Activated T-cell treated with anti-CD3 and anti-CD28 coated beads, Interleukin-2, amount 50 U/mL, for 4 hours (primary cell): ENCODE measurements at places on chromosomes 11 and 22.

DNA sequence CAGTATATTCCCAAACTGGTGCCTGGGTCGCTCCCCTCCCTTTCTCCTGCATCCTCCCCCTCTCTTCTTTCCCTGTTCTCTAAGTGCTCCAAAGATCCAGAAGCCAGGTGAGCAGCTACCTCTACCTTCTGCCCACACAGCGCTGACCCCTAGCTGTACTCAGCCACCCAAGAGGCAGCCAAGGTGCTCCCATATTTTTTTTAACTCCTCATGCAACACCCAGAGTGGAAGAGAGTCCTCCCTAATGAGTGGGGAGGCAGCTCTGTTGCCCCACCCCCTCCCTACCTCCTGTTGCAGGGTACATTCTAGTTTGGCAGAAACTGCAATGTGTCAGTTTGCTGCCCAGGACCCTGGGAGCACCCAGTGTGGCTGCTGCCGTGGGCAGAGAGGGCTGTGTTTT is 40.2 kb downstream of the RPL27A start:
- no peak for DNase-seq

- no peak for DNase-seq
Observed at GRCh38 chr11:103325686-103326069, 216.5 kb downstream of the DYNC2H1 start.

GRCh38 chr22:18113680-18114394 is 3.2 kb downstream of the TUBA8 start:
- no peak for DNase-seq

DNA sequence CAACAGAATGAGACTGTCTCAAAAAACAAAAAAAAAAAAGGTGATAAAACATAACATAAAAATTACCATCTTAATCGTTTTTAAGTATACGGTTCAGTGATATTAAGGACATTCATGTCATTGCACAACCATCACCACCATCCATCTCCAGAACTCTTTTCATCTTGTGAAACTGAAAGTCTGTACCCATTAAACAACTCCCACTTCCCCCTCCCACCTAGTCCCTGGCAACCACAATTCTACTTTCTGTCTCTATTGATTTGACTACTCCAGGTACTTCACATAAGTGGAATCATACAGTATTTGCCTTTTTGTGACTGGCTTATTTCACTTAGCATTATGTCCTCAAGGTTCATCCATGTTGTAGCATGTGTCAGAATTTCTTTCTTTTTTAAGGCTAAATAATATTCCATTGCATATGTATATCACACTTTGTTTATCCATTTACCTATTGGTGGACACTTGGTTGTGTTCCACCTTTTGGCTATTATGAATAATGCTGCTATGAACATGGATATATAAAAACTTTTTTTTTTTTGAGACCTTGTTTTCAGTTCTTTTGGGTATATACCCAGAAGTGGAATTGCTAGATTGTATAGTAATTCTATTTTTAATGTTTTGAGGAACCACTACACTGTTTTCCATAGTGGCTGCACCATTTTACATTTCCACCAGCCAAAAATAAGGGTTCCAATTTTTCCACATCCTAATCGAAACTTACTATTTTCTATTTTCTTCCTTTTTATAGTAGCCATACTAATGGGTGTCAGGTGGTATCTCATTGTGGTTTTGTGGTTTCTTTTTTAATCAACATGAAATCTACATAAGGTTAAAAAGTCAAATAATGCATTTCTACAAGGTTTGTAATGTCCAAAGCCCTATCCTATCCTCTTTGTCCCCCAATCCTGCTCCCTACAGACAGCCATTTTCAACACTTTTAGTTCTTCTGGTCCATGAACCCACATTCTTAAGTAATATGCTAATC is 23.4 kb upstream of the PIK3C2A start:
- no peak for DNase-seq

DNA sequence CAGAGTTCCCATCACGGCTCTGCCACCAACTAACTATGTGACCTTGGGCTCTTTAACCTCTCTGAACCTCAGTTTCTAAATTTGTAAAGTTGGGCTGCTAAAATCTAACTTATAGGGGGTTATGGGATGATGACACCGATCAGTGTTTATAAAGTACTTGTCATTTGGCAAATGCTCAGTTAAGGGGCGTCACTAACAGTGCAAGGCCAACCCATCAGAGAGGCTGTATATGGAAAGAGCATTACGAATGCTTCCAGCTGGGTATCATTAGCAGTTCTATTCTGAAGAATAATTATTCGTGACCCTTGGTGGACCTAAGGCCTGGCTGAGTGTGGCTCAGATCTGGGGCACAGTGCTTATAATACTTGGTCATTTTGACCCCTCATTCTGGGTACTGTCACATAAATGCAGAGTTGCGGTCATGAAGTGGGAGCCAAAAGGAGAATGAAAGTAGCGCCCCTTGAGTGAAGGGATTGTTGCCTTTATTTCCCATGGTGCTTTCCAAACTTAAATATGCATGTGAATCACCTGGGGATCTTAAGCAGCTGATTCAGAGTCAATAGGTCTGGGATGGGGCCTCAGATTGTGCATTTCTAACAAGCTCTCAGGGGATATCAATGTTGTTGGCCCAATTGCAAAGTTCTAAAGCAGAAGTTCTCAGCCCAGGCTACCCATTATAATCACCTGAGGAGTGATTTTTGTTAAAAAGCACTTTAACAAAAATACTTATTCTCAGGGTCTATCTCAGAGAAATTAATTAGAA is 115.8 kb downstream of the CSNK2A3 start:
- DNase-seq, result no peak

GRCh38 chr11:44899959-44900358 is 50.7 kb downstream of the TP53I11 start:
- no peak for DNase-seq
